ENCODE measurements at places on chromosomes 7 and 10.

DNA sequence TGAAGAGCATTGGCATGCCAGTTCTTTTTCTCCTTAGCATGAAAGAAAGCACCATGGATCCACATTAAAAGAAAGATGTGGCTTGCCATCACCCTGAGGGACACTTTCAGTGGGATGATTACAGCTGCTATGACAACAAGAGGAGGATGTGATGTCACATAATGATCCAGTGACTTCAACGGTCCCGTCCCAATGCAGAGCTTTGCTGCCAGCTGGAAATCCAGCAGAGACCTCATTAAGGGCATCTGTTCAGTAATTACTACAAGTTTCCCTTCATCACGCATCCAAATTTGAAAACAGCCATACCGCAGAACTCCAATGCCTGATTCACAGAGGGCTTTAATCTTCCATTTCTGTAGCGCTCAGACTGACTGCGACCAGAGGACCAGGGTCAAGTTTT, 206.6 kb downstream of the LSM5 start:
- no peak for DNase-seq

GRCh38 chr7:90701021-90701420, 104.9 kb downstream of the CDK14 start:
- no peak for DNase-seq

GRCh38 chr7:101815826-101816594, 1.4 kb upstream of the CUX1 start:
- DNase-seq: peak; percentile 62

DNA sequence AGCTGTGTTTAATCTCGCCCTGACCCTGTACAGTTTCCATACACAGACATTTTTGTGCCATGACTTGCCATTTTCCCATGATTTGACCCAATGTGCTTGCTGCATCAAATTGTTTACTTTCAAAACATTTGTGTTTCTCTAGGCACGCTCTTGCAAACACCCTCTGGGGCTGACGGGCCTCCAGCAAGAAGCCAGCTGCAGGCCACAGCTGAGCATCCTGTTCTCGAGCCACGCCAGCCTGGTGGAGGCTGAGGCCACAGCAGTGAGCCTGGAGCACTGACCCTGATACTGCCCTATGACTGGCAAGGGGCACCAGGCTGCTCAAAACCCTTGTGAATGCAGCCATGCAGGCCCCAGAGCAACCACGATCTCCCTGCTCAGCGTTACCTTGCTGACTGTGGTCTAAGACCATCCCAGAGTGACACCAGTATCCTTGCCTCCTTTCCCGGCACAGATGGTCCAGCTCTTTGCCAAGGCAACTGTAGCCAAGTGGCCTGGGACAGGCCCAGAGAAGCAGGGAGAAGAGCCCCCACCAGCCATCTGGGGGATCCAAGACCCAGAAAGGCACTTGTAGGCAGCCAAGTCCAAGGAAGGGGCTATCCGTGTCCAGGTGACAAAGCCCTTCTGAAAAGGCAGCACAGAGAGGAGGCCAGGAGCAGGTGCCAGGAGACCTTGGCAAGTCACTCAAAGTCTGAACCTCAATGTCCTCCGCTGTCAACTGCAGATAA, 78.5 kb downstream of the OAT start:
- no peak for DNase-seq

DNA sequence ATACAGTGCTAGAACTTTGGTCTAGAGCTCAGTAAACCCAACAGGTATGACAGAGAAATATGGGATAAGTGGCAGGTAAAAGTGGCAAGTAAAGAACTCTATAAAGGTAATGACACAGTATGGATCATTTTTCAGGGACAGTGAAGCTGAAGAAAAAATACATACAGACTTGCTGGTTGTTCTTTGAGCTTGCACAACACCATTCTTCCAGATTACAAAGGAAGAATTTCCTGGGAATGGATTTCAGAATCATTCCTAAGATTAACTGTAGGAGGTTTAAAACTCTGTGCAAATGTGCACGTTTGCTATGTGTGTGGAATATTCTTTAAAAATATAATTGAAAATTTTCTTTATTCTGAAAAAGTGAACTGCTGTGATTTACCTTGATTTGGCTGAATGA, 36.0 kb downstream of the PHF14 start:
- no peak for DNase-seq

- DNase-seq: no peak
These were observed 25.1 kb upstream of the RAB18 start for GRCh38 chr10:27479016-27479415.

- DNase-seq: no peak
These were observed 23.2 kb downstream of the PILRA start for GRCh38 chr7:100396421-100396982.

GRCh38 chr10:11270135-11270857, 252.6 kb downstream of the CELF2 start:
- peak; percentile 71 for DNase-seq

DNA sequence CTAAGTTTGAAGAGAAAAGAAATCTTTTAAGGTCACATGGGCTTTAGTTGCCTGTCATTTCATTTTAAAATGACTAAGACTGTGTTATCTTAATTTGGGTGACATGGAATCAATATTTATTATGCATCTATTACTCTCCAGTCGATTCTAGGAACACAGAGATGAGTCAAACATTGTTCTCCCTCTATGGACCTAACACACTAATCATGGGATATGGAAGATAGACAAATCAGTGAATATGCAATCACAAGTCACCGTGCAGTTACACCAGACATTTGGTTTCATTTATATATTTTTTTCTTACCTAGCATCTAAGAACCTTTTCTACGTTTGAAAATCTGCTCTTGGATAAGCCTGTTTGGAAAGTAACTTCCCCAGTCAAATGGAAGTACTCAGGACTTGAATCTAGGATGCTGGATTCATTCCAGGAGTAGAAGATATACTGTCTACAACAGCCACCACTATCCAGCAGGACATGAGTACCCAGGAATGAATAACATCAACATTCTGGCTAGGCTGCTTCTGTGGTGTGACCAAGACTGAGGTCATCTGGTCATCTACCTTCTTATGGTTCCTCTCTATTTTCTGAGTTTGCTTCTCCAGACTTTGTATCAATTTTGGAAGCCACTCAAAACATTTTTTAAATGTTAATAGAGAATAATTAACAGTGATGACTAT, 902.9 kb upstream of the LRRN3 start:
- no peak for DNase-seq

DNA sequence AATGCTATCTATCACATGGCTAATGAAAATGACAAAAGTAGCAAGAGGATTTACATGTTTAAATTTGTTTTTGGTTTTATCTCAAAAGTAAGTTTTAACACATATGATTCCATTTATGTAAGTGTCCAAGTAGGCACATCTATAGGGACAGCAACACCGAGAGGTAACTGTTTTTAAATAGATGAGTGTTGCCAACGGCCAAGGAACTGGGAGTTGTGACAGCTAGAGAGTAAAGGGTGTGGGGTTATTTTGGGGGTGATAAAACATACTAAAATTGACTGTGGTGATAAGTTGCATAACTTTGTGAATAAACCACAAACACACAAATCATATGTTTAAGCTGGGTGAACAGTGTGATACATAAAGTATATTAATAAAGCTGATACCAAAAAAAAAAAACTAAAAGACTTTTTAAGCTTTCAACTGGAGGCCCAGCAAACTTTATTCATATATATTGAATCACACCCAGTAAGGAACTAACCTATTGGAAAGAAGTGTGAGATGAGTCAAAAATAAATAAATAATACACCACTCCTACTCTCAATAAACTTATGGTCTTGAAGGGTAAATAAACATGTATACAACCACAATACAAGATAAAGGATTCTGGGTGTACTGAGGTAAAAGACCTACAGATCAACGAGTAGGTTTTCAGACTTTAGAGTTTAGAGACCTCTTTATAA, 33.0 kb downstream of the LRRC72 start:
- DNase-seq: no peak

DNA sequence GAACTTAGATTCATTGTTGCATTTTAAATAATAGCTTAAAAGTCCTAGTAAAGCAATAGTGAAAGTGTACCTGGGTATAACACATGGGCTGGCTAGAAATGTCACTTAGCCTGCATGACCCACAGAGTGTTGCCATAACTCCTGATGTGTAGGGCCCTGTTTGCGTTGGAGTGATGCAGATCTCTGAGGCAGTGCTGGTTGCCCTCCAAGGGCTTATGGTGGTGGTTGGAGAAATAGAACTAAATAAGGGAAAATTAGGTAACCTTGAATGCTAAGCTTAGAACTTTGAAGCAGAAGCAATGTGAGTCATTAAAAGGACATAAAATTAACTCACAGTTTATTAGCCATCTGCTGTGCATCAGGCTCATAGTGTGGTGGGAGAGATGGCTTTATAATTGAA, 105.7 kb downstream of the CCNY start:
- DNase-seq: no peak

DNA sequence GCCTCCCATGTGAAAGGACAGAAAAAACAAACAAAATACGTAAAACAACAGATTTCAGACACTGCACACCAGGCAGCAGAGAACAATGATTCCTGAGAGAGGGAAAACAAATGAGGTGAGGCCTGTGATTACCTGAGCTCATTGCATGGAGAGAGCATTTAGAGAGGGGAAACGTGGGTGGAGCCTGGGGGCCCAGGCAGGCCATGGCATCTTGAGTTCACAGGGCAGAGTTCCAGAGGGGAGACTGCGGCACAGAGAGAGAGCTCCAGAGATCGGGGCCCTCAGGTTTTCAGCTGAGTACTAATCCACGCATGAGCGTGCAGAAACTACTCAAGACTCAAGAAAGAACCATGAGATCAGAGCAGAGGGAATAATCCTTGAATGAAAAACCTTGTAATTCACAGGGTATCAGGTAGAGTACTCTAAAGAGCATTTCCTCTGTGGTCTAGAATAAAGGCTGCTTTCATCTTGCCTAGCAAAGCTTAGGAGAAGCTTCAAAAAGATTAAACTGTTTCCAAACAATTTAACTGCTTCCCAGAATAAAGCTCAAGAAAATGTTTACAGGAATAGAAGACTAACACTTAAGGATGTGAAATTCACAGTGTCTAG, 46.6 kb upstream of the ARHGAP12 start:
- DNase-seq: no peak

- peak; percentile 89 for DNase-seq
These were observed 252.3 kb downstream of the CXCL12 start for GRCh38 chr10:44132361-44133289.

- DNase-seq: no peak
These were observed 111.0 kb downstream of the GRID1 start for GRCh38 chr10:86255405-86256251.

DNA sequence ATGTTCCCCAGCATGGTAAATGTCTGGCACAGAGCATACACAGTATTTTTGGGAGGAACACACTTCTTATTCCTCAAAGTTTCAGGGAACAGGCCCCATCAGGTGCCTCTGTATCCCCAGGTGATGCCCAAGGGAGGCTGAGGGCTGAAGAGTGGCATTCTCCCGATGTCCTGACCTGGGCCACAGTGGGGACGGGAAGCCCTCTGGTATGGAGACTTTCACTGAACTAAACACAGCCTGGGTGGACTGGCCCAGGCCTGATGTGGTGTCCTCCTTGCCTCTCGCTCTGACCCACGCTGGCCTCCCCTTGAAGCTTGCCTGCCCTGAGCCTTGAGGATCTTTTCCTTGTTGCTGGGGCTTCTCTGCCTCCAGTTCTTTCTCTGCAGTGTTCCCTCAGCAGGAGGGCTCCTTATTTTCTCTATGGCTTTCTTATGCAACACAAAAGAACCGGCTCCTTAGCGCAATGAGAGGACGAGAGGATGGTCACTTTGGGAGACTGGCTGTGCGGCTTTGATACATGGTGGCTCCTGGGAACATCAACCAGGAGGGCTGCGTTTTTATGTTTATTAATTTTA, 157.5 kb upstream of the TNS3 start:
- no peak for DNase-seq

DNA sequence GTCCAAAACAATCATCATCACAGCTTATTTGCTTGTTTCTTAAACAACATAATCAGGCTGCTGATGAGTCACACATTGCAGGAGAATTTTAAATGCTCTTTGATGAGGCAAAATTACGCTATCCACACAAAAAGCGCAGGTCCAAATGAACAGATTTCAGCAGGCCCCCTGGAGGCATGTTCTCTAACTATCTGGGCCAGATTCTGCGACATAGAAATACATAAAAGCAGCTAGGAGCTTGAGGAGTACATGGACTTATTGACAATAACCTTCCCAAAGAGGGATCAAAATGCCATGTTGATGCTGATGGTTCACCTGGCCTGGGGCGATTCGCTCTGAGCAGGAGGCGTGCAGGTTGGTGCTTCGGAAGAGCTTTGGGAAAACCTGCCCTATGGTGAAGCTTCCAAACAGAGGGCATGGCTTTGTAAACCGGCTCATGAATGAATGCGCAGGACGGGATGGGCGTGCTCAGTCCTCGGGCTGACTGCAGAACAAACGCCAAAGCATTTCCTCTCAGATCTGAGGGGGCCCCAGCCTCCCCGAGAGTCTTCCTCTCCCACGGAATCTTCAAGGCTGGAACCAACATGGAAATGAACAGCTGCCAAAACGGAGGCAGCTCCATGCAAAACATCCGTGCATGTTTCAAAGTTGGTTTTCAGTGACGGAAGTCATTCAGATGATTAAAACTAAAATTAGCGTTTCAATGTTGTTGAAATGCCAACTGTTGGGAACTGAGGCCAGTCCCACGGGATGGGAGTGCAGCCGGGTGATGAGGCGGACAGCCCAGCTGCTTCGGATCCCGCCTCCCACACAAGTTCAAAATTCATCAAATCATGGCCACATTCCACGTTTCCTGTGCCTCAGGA, 179.6 kb downstream of the TCERG1L start:
- no peak for DNase-seq

- peak; percentile 67 for DNase-seq
These were observed 287.1 kb upstream of the C7orf33 start for GRCh38 chr7:148303295-148304082.

DNA sequence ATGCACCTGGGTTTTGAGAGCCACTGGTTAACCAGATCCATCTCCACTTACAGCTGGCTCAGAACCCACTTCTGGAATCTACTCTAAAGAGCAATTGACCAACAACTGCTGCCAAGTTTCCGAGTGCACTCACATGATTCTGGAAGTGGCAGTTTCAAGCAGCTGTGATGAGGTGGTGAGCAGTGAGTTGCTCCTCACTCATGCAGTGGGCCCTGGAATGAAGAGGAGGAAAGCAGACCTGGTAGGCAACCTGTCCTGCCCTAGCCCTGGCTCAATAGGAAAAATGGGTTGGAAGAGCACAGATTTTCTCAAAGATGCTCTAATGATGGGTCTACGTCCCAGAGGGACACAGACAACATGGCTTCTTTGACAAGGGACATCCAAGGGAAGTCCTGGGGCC, 70.7 kb upstream of the NPY start:
- DNase-seq: no peak

All from tibial nerve (tissue), 4 donors.